ENCODE measurements at places on chromosomes 5 and 9. TPM values are rescaled to one million over a fixed set of nuclear protein-coding genes. Genes with fewer than 3 reads are reported as not detected.

The CNTFR gene
- not detected for total RNA-seq

The SYK gene
- total RNA-seq = 175 TPM

The CNTLN gene
- not detected for total RNA-seq

The OGN gene
- not detected for total RNA-seq

The PCDHB14 gene
- not detected for total RNA-seq

The IL9 gene
- not detected for total RNA-seq

DNA sequence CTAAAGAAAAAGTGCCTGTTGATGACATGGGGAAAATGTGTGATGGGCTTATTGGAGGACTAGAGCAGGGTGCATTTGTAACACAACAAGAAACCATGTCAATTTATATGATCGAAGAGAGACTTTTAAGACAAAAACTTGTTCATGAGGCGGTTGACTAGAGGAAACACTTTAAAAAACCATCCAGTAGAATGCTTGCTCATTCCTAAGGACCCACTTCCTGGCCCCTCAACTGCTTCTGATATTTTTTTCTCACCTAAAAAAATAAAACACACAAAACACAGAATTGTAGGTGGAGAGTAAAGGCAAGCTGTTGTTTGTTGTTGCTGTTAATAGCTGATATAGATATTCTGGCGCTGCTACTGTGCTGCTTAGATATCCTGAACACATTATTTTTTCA, 50.6 kb downstream of the SPIN1 start:
- DNase-seq = no peak

DNA sequence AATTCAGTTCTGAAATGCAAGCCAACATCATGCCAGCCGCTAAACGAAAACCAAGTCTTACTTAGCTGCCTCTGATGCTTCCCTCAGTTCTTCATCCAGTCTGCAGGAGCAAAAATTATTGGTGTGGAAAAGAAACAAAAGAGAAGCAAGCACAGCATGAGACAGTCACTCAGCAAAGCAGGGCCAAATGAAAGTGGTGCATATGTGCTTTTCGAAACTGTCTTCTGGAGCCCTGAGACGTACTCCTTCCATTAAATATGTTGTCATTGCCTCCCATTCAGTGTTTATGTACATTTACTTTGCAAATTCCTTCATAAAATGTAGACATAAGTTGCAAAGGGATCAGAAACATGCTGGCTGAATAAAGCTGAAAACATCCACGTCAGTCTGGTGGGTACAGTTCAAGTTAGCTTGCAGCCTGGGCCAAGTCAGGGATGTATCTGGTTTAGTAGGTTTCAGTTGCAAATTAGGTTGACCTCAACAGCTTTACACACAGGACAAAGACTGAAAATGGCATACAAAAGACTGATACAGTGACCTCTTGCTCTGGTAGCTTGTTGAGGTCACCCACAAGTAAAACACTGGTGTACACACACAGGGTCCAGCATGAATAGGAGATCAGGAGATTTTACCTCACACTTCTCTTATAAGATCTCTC, 139.7 kb upstream of the PCA3 start:
- peak; percentile 29 for DNase-seq

DNA sequence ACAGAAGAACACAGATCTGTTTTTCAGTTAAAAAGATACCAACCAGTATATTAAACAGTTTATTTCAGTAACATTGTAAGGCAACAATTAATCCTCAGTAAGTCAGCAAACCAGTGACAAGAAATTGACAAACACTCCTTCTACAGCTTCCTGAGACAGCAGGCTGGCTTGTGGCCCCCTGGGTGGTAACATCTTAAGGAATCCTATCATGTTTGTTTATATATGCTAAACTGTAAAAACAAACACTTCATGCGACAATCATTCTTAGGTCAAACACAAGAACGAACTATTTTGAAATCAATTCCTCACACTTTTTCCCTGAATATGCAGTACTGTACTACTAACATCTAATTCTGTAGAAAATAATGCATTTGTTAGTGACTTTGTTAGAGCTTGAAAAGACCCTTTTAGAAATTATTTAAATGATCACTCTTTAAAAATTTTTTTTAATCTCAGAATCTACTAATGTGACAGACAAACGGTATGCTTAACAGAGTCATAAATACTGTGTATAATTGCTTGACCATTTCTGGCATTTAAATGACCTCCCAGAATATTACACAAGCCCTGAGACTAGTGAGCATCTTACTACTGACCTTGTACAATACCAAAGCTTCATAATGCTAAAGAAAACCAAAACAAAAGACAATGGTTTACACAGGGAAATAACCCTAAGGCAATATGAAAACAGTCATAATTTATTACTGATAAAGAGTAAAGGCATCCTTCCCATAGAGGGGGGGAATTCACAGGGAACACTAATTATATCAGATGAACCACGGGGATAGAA, 48.2 kb downstream of the ERMP1 start:
- DNase-seq = no peak

DNA sequence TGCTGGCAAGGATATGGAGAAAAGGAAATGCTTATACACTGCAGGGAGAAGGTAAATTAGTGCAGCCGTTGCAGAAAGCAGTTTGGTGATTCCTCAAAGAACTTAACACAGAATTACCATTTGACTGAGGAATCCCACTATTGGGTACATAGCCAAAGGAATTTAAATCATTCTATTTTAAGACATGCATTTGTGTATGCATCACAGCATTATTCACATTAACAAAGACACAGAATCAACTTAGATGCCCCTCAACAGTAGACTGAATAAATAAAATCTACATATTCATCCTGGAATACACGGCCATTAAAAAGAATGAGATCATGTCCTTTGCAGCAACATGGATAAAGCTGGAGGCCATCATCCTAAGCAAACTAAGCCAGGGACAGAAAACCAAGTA, 510.1 kb upstream of the CDH9 start:
- no peak for DNase-seq

DNA sequence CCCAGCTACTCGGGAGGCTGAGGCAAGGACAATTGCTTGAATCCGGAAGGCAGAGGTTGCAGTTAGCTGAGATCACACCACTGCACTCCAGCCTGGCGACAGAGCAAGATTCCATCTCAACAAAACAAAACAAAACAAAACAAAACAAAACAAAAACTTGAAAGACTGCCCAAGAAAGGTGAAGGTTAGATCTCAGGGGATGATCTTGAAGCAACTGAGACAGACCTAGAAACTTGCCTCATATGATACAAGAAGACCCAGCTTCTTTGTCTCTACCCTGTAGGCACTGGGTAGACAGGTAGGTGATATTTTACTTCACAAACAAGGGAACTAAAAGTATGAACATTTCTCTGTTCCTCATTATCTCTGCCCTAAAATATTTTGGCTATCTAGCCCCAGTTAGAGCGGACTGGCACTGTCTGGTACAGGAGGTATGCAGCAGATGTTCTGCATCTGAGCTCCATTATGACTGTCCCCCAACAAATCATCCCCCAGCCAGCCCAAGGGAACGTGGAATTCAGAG, 26.3 kb upstream of the SHOC1 start:
- DNase-seq = no peak

DNA sequence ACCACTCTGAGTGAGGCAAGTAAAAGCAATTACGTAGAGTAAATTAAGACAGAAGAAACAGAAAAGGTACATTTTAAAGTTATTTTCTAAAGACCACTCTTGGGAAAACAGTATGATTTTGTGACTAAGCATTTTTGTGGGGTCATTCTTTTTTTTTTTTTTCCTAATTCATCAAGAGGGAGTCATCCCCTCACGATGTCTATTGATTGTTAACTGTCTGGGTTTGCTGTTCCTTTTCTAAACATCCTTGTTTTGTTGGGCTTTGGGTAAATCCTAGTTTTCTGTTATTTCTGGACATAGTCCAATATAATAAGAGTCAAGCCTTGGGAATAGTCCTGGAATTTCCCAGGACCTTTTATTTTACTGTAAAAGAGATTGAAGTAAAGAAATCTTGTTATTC, 63.8 kb downstream of the ANKRD55 start:
- DNase-seq = no peak
